ENCODE measurements at places on chromosomes 1 and 21.

DNA sequence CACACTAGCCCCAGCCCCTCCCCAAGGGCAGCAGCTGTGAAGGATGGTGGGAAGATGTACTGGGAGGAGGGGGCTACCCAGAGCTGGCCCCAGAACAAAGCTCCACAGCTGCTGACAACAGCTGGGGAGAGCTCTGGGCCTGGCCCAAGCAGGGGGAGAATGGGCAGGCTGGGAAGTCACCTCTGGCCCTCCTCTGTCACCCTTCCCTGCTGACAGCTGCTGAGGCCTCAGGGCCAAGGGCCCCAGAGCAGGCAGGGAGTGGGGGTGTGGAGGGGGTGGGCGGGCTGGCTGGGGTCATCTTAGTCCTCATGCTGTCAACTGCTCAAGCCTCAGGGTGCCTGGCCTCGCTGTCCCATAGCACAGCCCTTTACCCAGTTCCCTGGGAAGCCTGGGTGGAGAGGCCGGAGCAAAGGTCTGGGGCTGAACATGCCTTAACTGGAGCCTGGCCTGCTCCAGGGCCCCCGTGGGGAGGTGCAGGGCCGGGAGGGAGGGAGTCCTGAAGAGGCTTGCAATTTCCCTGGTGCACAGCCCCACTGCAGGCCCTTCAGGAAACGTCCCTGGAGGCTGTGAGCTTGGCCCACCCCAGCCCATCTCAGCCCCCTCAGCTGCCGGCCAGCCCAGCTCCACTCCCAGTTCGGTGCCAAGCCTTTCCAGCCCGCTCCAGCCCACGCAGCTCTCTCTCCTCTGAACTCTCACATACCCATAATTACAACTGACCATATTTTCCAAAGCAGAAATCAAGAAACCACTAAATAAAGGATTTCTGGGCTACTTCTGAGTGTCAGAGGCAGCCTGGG is 25.7 kb downstream of the HSPG2 start:
- no peak for DNase-seq

GRCh38 chr1:39902460-39902807 is 717 bp upstream of the MYCL start:
- DNase-seq, result no peak

DNA sequence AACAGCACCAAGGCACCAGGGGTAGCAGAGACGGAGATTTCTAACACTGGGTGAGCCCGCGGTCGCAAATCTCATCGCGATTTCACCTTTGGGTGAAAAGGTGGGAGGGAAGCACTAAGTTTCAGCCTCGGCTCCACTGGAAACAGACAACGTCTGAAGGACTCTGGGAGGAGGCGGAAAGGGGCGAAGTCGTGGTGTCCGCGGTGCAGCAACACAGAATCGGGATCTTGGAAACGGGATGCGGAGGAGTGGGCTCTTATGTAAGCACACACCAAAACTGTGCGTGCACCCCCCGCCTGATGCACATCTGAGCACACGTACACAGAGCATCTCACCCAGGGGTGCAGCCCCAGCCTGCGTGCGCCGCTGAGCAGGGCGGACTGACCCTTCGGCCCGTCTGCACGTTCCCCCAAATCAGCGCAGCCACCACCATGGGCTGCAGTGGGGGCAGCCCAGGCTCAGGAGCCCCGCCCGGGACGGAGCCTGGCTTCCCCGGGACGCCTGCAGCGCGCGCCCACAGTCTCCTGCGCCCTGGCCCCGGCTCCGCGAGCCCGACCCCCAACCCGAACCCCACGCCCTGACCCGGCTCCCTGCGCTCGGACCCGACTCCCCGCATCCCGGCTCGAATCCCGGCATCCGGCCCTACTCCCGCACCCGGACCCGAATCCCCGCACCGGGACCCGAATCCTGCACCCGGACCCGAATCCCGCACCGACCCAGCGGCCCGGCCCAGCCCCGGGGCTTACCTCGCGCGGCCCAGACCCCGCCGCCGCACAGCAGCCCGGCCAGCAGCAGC is 670 bp downstream of the CLSTN1 start:
- peak; percentile 62 for DNase-seq

GRCh38 chr1:221907166-221907932 is 165.5 kb upstream of the DUSP10 start:
- no peak for DNase-seq

GRCh38 chr1:165717918-165718515 is 19.7 kb upstream of the ALDH9A1 start:
- DNase-seq, result peak; percentile 66

- DNase-seq, result peak; percentile 88
Observed at GRCh38 chr1:46532498-46533178, 18.8 kb downstream of the KNCN start.

GRCh38 chr1:37567023-37567422 is 10.3 kb downstream of the DNALI1 start:
- no peak for DNase-seq

DNA sequence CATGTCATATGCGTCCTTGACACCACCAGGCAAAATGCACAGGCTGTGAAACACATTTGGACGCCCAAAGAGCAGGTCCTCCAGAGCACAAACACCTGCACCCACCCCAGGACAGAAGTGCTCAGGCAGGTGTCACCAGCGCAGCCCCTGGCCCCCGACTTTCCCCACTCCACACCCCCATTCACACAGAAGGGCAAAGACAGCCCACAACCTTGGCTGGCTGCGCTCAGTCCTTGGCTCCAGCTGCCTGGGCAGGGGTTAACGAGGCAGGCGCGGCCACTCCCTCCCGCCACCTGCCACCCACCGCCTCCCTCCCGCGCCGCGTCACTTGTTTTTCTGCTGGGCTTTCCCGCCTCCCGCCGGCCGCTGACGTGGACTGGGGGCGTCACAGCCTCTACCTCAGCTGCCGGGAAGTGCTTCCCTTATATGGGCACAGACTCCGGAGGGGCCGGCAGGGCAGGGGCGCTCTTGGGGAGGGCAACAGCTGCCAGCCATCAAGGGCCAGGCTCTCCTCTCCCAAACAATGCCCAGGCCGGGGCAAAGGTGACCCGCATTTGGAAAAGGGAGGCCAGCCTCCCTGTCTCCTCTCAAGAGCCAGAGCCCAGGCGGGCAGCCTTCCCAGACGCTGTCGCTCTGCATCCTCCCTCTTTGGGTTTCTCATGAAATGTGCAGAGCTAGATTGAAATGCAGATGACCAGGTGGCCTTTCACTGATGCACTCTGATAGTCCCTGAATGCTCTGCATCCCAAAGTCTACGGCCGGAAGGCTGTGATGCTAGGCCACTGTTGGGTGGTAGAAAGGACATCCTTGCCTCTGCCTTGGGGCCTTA is 14.8 kb upstream of the BTG2 start:
- DNase-seq, result peak; percentile 82
